ENCODE measurements at places on chromosomes 1 and 21. TPM values are rescaled to one million over a fixed set of nuclear protein-coding genes. Genes with fewer than 3 reads are reported as not detected.

The BRDT gene
- not detected for total RNA-seq

The EPHB2 gene
- 19.3 TPM for total RNA-seq

The MEAF6 gene
- 70.8 TPM for total RNA-seq

The FALEC gene
- total RNA-seq: 0.71 TPM

The NT5C1A gene
- total RNA-seq: not detected

The ZSWIM5 gene
- 0.24 TPM for total RNA-seq

DNA sequence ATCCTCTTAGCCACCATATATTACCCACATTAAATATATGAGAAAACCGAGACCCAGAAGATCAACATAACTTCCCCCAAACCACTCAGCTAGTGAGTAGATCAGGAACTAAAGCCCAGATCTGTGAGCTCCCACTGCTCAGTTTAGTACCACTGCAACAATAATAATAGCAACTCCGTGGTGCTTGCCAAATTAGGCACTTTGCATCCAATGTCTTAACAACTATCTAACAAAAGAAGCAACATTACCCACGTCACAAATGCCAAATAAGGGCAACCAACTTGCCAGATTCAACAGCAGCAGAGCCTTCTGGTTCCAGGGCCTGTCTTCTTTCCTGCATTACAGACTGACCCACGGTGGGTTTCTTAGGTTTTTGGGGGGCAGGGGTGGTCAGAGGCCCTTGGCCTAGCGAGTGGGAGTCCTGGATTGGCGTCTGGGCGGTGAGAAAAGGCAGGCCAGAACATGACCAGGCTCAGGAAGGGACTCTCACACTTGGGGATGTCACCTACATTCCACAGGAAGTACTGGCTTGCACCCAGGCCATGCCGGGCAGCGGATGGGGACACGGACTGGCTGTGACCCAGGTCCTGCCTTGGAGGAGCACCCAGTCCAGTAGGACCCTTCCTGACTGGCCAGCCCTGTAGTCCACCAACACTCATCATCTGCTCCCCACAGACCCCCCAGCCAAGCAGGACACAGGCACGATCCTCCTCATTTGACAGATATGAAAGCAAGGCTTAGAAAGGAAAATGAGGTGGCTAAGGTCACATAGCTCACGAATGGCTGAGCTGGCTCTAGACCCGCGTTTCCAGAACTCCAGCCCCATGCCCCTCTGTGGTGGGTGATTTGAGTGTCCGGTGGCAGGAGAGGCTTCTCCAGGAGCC is 4.6 kb downstream of the HCRTR1 start:
- no peak for DNase-seq
- peaks cover 13% of the 10 kb centered on the region for H3K36me3 ChIP-seq
- H3K4me1 ChIP-seq: peaks cover 4% of the 10 kb centered on the region
- H3K27me3 ChIP-seq: peaks cover 24% of the 10 kb centered on the region
- H3K4me3 ChIP-seq: no peak overlapping the region

- peaks cover 17% of the 10 kb centered on the region for H3K4me1 ChIP-seq
- DNase-seq: no peak
- H3K27me3 ChIP-seq: peaks cover 12% of the 10 kb centered on the region
- H3K4me3 ChIP-seq: no peak overlapping the region
- H3K27ac ChIP-seq: no peak overlapping the region
- no peaks in the 10 kb centered on the region for H3K36me3 ChIP-seq
Measured at GRCh38 chr1:39585933-39586332, 9.3 kb upstream of the PABPC4 start.

DNA sequence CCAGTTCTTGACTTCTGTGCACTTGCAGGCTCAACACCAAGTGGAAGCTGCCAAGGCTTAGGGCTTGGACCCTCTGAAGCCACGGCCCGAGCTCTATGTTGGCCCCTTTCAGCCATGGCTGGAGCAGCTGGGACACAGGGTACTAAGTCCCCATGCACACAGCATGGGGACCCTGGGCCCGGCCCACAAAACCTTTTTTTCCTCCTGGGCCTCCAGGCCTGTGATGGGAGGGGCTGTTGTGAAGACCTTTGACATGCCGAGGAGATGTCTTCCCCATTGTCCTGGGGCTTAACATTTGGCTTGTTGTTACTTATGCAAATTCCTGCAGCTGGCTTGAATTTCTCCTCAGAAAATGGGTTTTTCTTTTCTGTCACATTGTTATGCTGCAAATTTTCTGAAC is 59.8 kb downstream of the DISC1 start:
- no peaks in the 10 kb centered on the region for H3K27me3 ChIP-seq
- no peak for DNase-seq
- no peaks in the 10 kb centered on the region for H3K36me3 ChIP-seq

- H3K4me3 ChIP-seq: no peak overlapping the region
- peaks cover 29% of the 10 kb centered on the region for H3K4me1 ChIP-seq
- no peaks in the 10 kb centered on the region for H3K36me3 ChIP-seq
- H3K27me3 ChIP-seq: peaks cover 35% of the 10 kb centered on the region
Measured at GRCh38 chr1:222788402-222789156, 26.3 kb upstream of the DISP1 start.

DNA sequence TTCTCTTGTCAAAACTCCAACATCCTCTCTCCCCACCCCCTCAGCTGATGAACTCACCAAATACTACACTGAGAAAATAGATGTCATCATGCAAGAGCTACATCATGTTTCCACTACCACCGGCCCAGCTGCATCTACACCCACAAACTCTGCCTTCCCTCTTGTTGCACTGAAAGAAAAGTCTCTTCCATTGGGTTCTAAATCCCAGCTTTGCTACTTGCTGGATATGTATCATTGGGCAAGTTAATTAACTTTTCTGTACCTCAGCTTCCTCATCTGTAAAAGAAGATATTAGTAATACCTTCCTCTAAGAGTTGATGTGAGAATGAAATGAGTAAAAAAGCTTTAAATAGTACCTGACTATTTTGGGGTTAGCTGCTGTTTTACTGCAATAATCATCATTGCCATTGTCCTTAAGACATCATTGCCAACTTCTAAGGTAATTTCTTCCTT is 108.6 kb downstream of the OLFML2B start:
- H3K4me3 ChIP-seq: no peak overlapping the region
- H3K36me3 ChIP-seq: no peaks in the 10 kb centered on the region
- no peaks in the 10 kb centered on the region for H3K27me3 ChIP-seq
- H3K27ac ChIP-seq: no peak overlapping the region
- DNase-seq: no peak
- H3K4me1 ChIP-seq: peaks cover 10% of the 10 kb centered on the region

- H3K4me1 ChIP-seq: no peaks in the 10 kb centered on the region
- DNase-seq: no peak
- H3K27ac ChIP-seq: no peak overlapping the region
Measured at GRCh38 chr1:112971006-112971405, 15.0 kb upstream of the SLC16A1 start.

DNA sequence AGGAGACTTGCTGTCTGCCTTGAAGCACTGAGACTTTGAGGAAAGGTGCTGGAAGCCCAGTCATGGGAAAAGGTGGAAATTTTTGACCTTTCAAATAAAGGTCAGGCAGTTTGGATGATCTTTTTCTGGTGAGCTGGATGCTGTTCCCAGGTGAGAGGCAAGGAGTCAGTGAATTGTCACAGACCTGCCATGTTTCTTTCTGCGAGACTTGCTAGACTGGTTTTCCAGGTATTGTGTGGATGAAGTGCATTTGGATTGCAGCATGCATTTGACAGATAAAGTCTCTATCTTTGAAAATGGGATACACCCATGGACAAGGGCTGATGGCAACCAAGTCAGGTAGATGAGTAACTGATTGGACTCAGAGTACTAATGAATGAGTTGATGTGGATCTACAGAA is 65.7 kb upstream of the NHLH2 start:
- no peak overlapping the region for H3K27ac ChIP-seq
- H3K27me3 ChIP-seq: no peaks in the 10 kb centered on the region
- peak; percentile 1 for DNase-seq
- no peak overlapping the region for H3K4me3 ChIP-seq
- H3K36me3 ChIP-seq: no peaks in the 10 kb centered on the region
- peaks cover 7% of the 10 kb centered on the region for H3K4me1 ChIP-seq

DNA sequence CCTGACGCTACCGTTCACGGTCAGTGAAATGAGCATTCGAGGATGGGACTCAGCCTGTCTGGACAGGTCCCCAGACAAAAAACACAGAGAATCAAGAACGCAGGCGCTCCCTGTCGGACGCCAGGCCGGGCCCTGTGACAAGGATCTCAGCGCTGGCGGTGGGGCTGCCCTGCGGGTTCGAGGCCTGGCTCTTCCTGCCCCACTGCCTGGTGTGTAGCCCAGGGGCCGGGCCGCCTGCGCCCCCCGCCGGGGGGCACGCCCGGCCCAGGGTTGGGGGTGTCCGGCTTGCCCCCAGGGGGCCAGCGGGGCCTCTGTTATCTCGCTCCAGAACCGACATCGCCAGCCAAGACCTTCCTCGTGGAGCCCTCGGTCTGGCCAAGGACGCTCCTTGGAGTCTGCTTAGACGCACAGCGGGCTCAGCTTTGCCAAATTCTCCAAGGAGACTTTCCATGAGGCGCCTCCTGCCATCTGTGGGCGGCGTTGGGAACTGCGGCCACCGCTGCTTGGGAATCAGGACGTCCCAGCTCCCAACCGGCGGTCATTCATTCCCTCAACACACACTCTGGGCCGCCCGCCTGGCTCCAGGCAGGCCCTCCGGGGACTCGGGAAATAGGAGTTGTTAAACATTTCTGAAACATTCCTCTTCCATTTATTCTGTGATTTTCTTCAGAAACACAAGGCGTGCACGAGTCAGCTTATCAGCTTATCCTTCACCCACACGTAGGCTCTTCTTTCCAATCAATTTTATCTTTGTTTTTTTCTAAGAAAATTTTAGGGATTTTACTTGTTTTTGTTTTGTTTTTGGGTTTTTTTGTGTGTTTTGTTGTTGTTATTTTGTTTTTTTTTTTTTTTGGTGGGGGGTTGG is 11.3 kb upstream of the RIPK4 start:
- H3K27ac ChIP-seq: peak overlapping the region; percentile 23
- no peaks in the 10 kb centered on the region for H3K36me3 ChIP-seq
- peaks cover 29% of the 10 kb centered on the region for H3K4me1 ChIP-seq
- H3K27me3 ChIP-seq: no peaks in the 10 kb centered on the region
- DNase-seq: peak; percentile 86
- H3K4me3 ChIP-seq: no peak overlapping the region

- peak; percentile 35 for DNase-seq
- peaks cover 16% of the 10 kb centered on the region for H3K4me1 ChIP-seq
- peaks cover 12% of the 10 kb centered on the region for H3K27me3 ChIP-seq
- H3K4me3 ChIP-seq: no peak overlapping the region
- H3K36me3 ChIP-seq: no peaks in the 10 kb centered on the region
Measured at GRCh38 chr1:166197141-166197540, 30.3 kb upstream of the FAM78B start.

- peaks cover 10% of the 10 kb centered on the region for H3K36me3 ChIP-seq
- H3K4me1 ChIP-seq: peaks cover 57% of the 10 kb centered on the region
- H3K27me3 ChIP-seq: no peaks in the 10 kb centered on the region
- no peak overlapping the region for H3K27ac ChIP-seq
- DNase-seq: no peak
Measured at GRCh38 chr1:89888480-89889322, 67.9 kb downstream of the LRRC8D start.

GRCh38 chr1:154767315-154768240 is 102.5 kb downstream of the KCNN3 start:
- no peak for DNase-seq
- H3K27me3 ChIP-seq: peaks cover 85% of the 10 kb centered on the region
- H3K4me1 ChIP-seq: no peaks in the 10 kb centered on the region
- no peaks in the 10 kb centered on the region for H3K36me3 ChIP-seq
- H3K4me3 ChIP-seq: no peak overlapping the region

DNA sequence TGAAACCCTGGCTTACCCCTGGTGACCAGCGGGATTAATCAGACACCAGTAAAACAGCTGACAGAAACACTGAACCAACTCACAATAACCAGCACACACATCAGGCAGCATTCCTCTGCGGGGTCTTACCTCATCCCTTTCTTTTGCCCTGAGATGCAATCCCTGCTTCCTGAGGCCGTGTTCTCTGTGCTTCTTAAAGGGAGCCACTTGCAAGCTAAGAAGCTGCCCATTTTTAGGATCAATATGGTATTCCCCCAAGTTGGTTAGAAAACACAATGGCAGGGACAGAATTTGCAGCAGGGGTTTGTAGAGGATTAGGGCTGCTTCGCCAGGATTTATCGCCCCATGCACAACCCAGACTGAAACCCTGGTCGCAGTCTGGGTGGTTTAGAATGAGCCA is 74.7 kb upstream of the OLIG2 start:
- no peaks in the 10 kb centered on the region for H3K4me1 ChIP-seq
- DNase-seq: no peak
- H3K36me3 ChIP-seq: no peaks in the 10 kb centered on the region
- peaks cover 84% of the 10 kb centered on the region for H3K27me3 ChIP-seq
- no peak overlapping the region for H3K27ac ChIP-seq

DNA sequence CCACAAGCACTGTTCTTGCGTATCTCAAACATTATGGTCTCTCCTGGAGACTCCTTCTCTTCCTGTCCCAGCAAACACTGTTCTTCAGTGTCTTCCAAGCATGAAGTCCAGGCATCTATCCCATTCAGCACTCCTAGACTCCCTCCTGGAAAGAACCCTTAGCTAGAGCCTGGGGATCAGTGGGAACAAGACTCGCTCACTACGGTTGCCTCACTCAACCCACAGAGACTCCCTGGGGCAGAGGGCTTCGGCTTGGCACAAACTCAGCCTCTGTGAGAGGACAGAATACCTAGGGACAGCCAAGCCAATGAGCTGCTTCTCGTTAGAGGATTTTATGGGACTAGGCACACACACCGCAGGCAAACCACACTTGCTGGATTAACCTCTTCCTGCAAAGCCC is 86.5 kb upstream of the IPO9 start:
- no peak overlapping the region for H3K27ac ChIP-seq
- DNase-seq: no peak
- peaks cover 9% of the 10 kb centered on the region for H3K27me3 ChIP-seq
- H3K36me3 ChIP-seq: peaks cover 21% of the 10 kb centered on the region
- H3K4me1 ChIP-seq: peaks cover 17% of the 10 kb centered on the region

DNA sequence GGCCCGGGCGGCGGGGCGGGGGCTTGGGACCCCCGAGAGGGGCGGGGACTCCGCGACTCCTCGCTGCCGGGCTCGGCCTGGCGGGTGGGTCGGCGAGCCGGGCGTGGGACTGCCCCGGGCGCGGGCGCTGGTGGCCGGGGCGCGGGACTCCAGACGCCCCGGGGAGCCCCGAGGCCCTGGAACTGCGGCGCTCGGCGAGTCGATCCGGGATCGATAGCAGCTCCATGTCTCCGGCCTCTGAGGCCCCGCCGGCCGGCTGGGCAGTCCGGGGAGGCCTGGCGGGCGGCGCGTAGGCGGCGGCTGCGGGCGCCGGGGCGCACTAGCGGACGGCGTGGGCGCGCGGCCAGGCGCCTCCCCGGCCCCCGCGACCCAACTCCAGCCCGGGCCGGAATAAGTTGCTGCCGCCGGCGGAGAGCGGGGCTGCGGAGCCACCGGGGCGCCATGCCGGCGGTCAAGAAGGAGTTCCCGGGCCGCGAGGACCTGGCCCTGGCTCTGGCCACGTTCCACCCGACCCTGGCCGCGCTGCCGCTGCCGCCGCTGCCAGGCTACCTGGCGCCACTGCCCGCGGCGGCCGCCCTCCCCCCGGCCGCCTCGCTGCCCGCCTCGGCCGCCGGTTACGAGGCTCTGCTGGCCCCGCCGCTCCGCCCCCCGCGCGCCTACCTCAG is 400 bp downstream of the SAMD11 start:
- no peak for DNase-seq
- H3K4me1 ChIP-seq: peaks cover 16% of the 10 kb centered on the region
- peaks cover 65% of the 10 kb centered on the region for H3K27me3 ChIP-seq
- H3K4me3 ChIP-seq: peak overlapping the region; percentile 32

Data from Calu3 (cell line).